ENCODE measurements at places on chromosomes 3 and 15. TPM values are rescaled to one million over a fixed set of nuclear protein-coding genes. Genes with fewer than 3 reads are reported as not detected.

- DNase-seq, result peak; percentile 88
Observed at GRCh38 chr15:58951388-58952007, 18.0 kb upstream of the SLTM start.

- DNase-seq, result no peak
Observed at GRCh38 chr3:143956838-143957237, 14.8 kb upstream of the DIPK2A start.

GRCh38 chr3:155097009-155097349 is 16.9 kb downstream of the MME start:
- no peak for DNase-seq

- DNase-seq, result no peak
Observed at GRCh38 chr3:149382518-149382917, 5.1 kb upstream of the TM4SF1 start.

DNA sequence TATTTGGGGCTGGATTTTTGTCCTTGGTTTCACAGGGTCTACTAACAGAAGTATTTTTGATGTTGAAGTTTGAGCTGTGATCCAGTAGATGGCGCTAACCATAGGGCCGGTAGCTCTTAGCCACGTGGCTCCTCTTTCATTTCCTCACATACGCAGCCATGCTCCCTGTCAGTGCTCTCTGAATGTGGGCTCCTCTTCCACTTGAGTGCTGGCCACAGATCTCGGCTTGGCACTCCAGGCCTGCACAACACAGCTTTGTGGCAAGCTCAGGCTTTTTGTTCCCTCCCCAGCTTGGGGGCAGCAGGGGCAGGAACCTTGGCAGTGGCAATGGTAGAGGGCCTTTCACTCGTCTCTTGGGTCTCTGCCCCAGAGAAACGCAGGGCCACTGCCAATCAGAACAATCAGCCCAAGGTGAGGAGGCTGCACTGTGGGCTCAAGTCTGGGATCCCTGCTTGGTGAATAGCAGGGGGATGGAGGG is 18.6 kb upstream of the DNAAF4 start:
- peak; percentile 74 for DNase-seq

- DNase-seq, result peak; percentile 10
Observed at GRCh38 chr15:62665449-62665848, 377.1 kb upstream of the TPM1 start.

DNA sequence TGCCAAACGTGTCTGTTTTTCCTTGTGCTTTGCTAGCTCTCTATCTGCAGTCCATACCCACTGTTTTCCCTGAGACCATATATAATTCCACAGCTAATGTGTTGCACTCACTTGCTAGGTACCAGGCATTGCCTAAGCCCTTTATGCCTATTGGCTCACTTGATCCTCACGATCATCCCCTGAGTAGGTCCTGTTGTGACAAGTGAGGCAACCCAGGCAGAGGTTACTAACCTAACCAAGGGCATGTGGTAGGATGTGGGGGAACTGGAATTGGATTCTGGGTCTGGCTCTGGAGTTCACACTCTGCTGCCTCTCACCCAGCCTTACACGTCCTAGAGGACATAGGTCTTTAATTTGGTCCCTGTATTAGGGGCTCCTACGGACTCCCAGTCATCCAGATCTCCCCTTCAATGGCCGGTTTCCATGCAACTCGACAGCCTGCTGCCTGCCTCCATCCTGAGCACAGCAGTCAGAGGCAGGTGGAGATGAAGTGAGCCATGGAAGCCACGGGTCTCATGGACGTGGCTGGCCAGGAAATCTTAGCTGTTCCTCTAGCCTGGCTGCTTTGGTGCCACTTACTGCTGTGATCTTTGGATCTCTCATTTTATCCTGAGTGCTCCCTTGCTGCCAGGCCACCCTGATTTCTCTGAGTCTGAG is 38.9 kb upstream of the MYZAP start:
- no peak for DNase-seq

DNA sequence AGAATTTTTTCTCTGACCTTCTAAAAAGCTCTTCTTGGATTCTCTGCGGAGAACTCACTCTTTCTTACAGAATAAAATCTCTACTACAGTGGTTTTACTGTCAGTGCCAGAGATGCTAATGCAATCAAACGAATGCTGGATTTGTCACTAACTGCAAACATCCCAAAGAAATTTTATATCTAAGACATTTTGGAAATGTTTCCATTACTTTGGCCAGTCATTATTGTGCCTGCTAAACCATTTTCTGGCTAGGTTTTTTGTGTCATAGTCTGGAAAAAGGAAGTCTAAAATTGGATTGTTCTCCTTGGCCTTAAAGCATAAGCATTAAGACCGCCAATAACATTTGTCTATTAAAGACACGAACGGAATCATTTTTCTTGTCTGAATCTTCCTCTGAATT is 54.0 kb downstream of the PLOD2 start:
- DNase-seq, result peak; percentile 37

GRCh38 chr15:66148187-66148586 is 105.4 kb downstream of the MEGF11 start:
- DNase-seq, result no peak

DNA sequence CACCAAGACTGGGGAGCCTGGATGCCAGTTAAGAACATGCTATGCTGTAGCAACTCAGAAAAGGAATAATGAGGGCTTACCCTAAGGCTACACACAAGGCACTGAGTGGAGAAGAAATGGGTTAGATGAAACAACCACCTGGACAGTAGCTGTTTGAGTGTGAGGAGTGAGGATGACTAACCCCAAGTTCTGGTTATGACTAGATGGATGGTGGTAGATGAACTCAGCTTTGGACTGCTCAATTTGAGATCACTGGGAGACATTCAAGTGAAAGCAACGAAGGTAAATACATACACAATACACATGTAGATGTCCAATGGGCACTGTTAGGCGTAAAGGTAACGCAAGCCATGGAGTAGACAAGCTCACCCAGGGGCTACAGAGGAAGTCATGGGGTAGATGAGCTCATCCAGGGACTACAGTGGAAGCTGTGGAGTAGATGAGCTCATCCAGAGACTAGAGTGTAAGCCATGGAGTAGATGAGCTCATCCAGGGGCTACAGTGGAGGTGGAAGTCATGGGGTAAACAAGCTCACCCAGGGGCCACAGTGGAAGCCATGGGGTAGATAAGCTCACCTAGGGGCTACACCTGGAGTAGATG is 98.3 kb downstream of the ANO10 start:
- no peak for DNase-seq

GRCh38 chr3:29694783-29695182 is 413.9 kb downstream of the RBMS3 start:
- peak; percentile 98 for DNase-seq

DNA sequence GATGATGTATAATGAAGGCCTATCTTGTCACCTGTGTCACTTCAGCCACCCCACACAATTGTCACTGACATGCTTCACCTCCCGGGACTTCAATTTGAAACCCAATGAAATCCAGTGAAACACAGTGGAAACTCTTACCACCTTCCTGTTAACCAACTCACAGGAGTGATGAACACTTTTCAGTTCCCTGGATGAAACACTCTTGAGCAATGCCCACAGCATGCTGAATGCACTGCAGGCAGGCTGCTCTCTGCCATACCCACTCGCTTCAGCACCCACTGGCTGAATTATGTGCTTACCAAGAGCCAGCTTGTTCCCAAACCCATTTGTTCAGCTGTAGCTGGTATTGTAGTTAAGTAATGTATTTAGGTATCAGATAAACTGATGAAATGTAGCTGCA is 47.0 kb downstream of the MAP2K1 start:
- DNase-seq, result no peak

DNA sequence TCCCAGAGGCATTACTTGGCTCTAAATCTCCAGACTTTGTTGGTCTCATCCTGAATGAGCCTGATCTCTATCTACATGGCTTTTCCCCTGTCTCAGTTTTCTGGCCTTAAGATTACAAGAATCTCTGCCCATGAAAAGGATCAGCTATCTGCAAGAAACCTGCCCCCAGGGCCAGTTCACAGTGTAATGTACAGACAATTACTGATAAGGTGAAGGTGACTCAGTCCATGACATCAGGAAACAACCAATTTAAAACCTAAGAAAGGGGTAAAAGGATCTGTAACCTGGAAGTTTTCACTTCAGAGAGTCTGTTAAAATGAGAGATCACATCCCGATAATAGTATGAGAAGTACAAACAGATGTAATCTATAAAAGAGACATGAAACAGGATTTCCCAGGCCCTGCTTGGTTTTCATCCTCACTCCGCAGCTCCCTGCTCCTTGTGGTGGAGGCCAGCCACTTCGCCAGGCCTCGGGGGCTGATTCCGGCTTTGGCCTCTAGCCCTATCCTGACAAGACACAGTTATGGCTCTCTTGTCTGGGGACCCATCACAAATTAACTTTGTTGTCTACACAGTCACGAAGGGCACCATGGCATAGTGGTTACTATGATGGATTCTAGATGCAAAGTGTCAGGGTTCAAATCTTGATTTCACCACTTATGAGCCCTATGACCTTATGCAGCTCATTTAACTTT is 136.9 kb downstream of the THSD4 start:
- DNase-seq, result peak; percentile 77

DNA sequence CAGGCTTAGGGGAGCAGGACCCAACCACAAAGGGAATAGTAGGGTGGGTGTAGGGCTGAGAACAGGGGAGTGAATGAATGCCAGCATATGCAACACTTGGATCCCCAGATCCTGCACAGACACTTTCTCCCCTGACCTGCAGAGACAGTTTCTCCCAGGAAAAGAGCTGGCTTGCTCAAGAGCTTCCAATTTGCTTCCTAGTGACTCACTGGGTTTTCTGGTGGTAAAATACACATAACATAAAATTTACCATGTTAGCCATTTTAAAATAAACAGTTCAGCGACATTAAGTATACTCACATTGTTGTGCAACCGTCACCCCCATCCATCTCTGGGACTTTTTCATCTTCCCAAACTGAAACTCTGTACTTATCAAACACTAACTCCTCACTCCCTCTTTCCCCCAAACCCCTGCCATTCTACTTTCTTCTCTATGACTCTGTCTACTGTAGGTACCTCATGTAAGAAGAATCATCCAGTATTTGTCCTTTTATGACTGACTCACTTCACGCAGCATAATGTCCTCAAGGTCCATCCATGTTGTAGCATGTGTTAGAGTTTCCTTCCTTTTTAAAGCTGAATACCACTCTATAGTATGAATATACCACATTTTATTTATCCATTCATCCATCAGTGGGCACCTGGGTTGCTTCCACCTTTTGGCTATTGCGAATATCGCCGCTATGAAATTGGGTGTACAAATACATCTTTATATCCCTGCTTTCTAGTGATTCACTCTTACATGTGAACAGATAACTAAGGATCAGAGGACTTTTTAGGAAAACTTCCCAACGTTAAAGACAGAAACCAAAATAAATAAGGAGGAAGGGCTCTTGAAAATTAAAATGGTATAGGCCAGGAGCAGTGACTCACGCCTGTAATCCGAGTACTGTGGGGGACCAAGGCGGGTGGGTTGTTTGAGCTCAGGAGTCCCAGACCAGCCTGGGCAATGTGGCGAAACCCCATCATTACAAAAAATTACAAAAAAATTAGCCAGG is 95.6 kb upstream of the TJP1 start:
- peak; percentile 42 for DNase-seq

GRCh38 chr3:125003369-125003853 is 52.4 kb downstream of the HEG1 start:
- peak; percentile 78 for DNase-seq

DNA sequence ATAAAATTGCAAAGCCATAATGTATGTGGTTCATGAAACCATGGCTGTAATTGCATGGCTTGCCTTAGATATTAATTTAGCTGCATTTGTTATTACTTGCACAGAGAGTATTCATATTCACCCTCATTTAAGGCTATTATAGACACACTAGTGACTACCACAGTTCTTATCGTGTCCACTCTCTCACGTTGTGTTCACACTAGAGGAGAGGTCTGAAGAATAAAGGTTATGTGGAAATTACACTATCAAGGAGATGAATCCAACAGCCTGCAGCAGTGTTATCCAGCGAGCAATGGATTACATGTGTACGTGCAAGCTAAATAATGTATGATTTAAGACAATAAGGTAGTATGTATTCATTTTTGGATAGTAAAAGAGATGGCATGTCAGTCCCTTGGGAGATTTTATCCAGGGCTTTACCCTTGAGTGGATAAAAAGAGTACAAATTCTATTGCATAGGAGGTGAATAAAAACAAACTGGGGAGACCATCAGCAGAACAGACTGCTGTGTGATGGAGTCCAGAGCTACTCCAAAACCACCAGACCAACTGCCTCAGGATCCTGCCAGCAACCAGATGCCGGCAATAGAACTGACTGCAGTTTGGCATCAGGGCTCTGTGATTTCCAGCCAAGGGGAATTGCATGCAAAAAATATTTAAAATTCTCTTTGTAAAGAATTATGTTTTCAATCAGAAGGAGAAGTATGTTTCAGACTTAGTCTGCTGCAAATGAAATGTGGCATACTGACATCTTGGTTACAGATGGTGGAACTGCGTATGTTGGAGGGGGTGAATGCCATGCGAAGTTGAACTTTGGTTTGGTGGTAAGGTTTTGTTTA is 146.6 kb downstream of the RBMS3 start:
- DNase-seq, result peak; percentile 92

GRCh38 chr3:146386936-146387335 is 82.4 kb downstream of the PLSCR2 start:
- peak; percentile 6 for DNase-seq

- DNase-seq, result no peak
Observed at GRCh38 chr3:172666181-172666872, 44.5 kb downstream of the NCEH1 start.

DNA sequence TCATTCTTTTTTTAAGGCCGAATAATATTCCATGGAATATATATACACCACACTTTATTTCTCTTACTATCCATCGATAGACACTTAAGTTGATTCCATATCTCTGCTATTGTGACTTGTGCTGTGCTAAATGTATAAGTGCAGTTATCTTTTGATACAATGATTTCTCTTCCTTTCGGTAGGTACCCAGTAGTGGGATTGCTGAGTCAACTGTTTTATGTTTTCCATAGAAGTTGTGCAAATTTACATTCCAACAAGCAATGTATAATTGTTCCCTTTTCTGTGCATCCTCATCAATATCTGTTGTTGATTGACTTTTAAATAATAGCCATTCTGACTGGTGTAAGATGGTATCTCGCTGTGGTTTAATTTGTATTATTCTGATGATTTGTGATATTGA is 81.0 kb downstream of the STXBP5L start:
- DNase-seq, result no peak

GRCh38 chr3:141677701-141678100 is 60.4 kb upstream of the RNF7 start:
- DNase-seq, result no peak

GRCh38 chr3:144942093-144942837 is 970.6 kb downstream of the DIPK2A start:
- DNase-seq, result no peak

Gene CLDN11
- 661 TPM for total RNA-seq

Gene ALG3
- 34.0 TPM for total RNA-seq

Gene FETUB
- total RNA-seq, result not detected

Gene SPRED1
- total RNA-seq, result 55.1 TPM

Gene ADGRG7
- not detected for total RNA-seq

Gene PLA2G4D
- not detected for total RNA-seq

Gene VGLL3
- total RNA-seq, result 47.4 TPM

Gene NR1I2
- total RNA-seq, result not detected

Gene SEMA5B
- 0.41 TPM for total RNA-seq

Gene GPD1L
- 10.3 TPM for total RNA-seq

Gene IMPG2
- total RNA-seq, result 0.65 TPM

Data from fibroblast of the aortic adventitia (primary cell).